ENCODE measurements at places on chromosomes 2 and 18. TPM values are rescaled to one million over a fixed set of nuclear protein-coding genes. Genes with fewer than 3 reads are reported as not detected.

- no peak for DNase-seq
These were observed 266.6 kb upstream of the CYP26B1 start for GRCh38 chr2:72414137-72414760.

DNA sequence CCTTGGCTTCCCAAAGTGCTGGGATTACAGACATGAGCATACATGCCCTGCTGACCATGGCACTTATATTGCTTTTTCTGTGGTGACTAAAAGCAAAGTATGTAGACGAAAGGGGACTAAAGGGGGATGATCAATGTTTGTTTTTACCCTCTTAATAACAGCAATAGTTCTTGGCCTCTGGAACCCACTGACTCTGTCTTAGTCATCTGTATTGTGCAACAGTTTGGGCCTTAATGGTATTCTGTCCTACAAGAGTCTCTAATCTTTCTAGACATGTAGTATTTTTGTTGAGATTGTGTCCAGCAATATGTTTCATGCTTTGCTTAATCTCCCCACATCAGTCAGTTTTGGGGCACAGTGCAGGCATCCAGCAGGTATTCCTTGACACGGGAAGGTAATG is 359.9 kb upstream of the FANCL start:
- DNase-seq: no peak

DNA sequence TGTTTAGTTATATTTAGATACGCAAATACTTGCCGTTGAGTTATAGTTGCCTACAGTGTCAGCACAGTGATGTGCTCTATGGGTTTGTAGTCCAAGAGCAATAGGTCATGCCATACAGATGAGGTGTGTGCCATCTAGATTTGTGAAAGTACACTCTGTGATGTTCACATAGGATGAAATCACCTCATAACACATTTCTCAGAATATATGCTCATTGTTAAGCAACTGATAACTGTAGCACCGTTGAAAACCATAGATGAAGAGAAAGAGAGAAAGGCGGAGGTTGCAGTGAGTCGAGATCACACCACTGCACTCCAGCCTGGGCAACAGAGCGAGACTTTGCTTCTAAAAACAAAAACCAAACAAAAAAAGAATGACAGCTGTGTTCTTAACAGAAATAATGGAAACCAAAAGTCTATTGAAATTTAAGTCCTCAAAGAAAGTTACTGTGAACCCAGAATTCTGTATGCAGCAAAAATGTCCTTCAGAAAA is 9.5 kb downstream of the DGKD start:
- no peak for DNase-seq

DNA sequence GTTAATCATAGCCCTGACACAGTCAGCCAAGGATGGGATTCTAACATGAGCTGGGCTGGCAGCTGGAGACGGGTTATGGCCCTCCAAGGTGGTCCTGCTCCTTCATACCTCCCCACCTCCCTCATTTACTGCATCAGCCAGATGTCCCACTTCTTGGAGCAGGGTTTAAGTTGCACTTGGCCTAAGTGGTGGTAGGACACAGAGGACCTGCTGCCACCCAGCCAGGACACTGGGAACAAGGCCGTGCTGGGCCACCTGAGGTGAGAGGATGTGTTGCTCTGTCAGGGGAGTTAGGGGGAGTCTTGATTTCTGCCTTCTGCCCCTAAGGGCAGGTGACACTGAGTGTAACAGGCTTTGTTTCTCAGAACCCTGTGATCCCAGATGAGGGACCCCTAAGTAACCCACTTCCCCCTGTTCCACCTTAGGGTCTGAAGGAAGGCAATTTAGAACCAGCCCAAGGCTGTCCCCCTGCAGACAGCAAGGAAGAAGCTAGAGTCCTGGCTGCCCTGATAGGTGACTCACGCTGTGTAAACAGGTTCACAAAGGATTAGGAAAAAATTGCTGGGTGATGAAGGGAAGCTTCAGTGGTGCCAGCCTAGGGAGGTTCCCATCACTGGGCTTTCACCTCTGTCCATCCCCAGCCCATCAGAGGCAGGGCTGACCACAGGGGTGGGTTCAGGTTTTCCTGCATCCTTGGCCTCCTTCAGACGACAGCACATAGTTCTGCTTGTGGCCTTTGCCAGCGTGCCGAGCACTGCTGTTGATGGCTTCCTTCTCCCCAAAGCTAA is 114.3 kb upstream of the MCFD2 start:
- no peak for DNase-seq

Gene SMCHD1
- total RNA-seq: 98.9 TPM

DNA sequence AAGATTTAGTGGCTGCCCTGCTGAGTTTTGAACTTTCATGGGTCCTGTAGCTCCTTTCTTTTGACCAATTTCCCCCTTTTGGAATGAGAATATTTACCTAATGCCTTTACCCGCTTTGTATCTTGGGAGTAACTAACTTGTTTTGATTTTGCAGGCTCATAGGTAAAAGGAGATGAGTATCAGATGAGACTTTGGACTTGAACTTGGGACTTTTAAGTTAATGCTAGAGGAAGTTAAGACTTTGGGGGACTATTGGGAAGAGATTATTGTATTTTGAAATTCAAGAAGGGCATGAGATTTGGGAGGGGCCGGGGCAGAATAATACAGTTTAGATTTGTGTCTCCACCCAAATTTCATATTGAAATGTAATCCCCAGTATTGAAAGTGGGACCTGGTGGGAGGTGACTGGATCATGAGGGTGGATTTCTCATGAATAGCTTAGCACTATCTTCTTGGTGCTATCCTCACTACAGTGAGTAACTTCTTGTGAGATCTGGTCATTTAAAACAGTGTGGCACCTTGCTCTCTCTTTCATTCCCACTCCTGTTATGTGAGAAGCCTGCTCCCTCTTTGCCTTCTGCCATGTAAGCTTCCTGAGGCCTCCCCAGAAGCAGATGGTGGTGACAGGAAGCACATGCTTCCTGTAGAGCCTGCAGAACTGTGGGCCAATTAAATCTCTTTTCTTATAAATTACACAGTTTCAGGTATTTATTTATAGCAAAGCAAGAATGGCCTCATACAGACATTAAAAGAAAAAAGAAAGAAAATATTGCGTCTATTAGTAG is 6.1 kb downstream of the ADI1 start:
- DNase-seq: no peak

Gene NDUFS1
- 81.2 TPM for total RNA-seq

Gene SNRNP27
- total RNA-seq: 54.3 TPM

Gene MTX2
- total RNA-seq: 30.1 TPM

Gene FAM161A
- total RNA-seq: 6.6 TPM

- no peak for DNase-seq
These were observed 9.7 kb downstream of the ERMN start for GRCh38 chr2:157315901-157316300.

Gene CHN1
- total RNA-seq: 2.9 TPM

DNA sequence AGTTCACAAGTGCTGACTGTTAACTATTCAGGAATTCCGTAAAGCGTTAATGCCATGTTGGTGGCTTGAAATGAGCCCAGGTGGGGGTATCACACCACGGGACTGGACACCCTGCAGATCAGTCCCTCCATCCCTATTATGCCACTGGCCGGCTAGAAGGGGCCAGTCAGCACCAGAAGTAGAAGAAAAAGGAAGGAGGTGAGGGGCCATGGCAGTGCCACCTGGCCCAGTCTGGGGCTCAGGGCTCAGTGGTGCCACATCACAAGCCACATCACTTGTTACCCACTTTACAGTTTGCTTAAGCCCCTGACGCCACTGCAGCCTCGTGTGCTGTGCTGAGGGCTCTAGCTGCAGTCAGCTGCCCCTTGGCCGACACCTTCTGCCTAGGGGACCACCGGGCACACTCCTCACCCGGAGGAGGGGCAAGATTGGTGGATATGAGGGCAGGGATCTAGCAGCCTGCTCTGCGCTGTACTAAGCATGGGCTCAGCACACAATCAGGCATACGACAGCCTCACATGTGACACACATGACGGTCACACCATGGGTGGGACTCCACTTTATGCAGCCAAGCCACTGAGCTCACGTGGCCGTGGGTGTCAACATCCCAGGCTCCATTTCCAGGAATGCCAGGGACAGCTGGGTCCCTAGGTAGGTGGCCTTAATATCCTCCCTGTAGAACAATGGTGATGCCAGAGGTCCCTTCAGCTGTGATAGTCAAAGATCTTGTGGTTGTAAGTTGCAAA is 3.6 kb downstream of the LIMS2 start:
- no peak for DNase-seq

Gene IL1RN
- total RNA-seq: 0.50 TPM

Gene SLC9A2
- 0.18 TPM for total RNA-seq

GRCh38 chr2:38788306-38788705 is 10.3 kb downstream of the GEMIN6 start:
- DNase-seq: no peak

Gene ERICH2
- not detected for total RNA-seq

GRCh38 chr2:125313806-125314205 is 1288.7 kb downstream of the CNTNAP5 start:
- no peak for DNase-seq

DNA sequence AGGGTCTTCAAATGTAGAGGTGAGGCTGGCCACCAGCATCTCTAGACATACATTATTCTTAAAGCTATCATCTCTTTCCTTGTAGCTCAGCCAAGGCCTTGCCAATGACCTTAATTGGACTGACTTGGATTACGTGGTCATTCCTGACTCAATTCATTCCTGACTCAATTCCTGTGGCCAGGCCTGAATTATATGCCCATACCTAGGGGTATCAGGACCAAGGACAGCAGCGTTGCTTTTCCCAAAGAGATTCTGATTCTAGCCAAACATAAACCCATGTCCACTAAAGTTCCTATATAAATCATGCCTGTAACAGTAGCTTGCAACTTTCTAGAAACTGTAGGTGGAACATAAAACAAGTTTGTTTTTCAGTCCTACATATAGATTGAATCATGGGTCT is 231.7 kb downstream of the ARL6IP6 start:
- DNase-seq: peak; percentile 2

DNA sequence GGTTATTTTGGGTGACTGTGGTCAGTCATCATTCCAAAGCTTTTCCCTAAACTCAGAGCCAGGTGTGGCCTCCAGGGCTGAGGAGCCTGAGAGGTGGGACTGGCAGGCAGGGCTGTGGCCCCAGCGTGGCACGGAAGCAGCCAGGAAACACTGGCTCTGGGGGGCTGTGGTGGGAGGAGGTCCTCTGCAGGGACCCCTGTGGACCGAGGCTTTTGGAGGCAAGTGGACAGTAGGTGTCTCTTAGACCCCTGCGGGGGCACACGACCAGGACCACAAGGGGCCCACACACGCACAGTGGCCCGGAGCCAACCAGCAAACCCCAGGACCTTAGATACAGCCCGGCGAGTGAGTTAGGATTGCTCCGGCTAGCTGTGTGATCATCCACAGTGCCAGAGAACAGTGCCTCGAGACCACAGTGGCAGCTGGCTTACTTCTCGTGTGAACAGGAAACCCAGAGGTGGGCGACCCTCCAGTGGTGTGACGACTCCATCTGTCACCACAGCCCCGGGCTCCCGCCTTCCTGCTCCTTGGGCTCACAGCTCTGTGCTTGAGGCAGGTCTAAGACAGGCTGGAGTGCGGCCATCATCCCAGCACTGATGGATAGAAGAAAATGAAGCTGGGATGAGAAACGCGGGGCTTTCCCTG is 1.6 kb upstream of the RTP5 start:
- peak; percentile 92 for DNase-seq

- no peak for DNase-seq
These were observed 7.4 kb upstream of the MBOAT2 start for GRCh38 chr2:9010866-9011265.

- no peak for DNase-seq
These were observed 637.6 kb downstream of the ADCYAP1 start for GRCh38 chr18:1542230-1542774.

GRCh38 chr2:160200921-160201320 is 849 bp upstream of the ITGB6 start:
- no peak for DNase-seq

DNA sequence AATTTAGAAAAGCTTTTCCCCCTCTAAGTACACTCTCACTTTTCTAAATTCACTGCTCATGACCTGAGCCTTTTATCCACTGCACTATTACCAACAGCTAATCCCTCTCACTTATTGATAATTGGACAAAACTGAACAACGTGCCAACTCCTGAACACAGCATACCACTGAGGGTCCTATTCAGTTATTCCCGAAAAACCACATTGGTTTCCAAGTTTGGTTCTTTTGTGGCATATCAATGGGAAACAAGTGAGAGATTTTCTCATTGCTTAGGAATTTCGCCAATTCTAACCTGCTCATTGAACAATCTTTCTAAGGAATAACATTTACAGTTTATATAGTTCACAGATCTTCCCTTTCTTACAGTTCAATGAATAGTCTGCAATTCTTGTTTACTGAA is 977.4 kb downstream of the TMEM182 start:
- DNase-seq: no peak

DNA sequence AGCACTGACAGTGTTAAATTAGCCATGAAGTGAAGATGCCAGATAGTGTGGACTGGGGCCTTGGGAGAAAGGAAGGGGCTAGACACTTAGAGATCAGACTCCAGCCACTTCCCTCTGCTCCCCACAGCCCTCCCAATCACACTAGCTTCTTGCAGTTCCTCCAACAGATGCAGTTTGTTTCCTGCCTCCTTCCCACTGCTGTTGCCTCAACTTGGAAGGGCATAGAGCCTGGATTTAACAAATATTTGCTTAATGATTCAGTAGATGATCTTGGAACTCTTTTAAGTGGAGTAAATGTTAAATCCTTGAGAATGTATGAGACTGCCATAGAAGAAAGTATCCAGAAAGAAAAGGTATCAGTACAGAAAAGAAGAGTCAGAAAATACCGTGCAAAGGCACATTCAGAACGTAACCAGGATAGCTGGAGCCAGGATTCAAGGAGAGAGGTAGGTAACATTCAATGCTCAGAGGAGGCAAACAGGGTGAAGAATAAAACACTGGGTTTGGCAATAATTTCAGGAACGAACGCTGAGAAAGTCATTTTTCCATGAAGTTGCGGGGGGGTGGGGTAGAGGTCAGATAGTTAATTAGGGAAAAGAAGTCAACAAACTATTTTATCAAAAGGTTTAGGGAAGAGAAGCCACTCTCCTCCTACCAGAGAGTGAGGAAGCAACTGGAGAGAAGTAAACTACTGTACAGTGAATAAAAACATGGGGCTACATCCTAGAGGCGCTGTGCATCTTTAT is 1.3 kb upstream of the BZW1 start:
- DNase-seq: no peak

Gene HTR2B
- total RNA-seq: not detected

- peak; percentile 66 for DNase-seq
These were observed 62.3 kb downstream of the NCK2 start for GRCh38 chr2:105806996-105807395.

DNA sequence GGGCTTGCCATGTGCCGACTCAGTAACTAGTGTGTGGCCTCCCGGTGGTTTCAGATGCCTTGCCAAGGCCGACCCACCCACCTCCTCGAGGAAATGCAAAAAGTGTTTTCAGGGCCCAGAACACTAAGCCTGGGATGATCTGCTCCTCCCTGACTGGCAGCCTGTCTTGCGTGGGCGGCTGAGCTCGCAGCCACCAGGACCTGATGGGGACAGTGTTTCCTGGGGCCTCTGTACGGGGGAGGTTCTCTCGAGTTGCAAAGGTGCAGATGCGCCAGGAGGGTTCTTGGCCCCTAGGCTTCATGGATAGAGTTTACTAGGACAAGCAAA is 85.2 kb downstream of the GLI2 start:
- DNase-seq: no peak

DNA sequence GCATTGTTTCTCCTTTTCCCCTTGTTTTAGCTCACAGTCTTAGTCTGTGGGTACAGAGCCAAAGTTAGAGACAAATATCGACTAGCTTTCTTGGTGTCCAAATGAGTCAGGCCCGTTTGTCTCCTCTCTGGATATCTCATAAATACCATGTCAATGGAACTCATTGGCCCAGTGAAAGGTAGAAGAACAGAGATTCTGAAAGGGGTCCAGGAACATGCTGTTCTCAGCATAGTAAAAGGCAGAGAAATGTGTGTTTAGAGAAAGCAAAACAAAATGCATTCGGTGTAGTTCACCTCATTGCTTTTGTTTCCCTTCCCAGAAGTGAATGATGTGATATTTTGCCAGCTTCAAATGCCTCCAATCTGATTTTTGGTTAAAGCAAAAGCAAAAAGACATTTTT is 238.6 kb upstream of the SLC8A1 start:
- no peak for DNase-seq

Measured in activated CD8-positive, alpha-beta T cell treated with anti-CD3 and anti-CD28 coated beads for 36 hours (primary cell).